ENCODE measurements at places on chromosomes 7 and 10.

DNA sequence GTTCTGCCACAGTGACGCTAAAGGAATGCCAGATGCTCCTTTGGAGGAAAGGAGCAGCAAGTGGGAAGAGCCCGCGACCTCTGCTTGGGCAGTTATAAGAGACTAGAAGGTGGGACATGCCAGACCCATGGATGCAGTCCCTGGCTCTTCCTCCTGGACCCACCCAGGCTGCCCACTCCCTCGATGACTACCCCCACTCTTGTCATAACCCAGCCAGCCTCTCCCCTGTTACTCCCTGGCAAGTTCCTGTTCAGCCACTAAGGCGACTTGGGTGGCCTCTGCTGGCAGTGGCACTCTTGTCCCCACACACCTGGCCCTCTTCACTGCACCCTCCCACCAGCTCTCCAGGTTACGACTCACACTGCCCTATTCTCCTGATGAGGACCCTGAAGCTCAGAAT lies 33.5 kb downstream of the COL13A1 start:
- no peak for DNase-seq

DNA sequence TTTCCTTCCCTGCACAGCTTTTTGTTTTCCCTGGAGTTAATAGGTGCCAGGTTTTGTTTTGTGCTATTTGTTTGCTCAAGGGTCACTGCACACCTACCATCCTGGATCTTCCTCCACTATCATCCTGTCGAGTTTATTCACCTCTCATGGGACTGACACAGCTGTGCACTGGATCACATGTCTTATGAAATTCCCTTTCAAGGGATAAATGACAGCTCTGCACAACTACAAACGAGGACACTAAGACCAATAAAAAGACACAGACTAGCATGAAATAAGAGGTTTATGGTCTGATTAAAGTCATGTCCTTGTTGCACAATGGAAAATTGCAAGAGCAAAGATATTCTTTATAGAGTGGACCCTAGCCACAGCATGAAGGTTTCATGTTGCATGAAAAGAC lies 76.7 kb upstream of the SFMBT2 start:
- DNase-seq, result no peak

DNA sequence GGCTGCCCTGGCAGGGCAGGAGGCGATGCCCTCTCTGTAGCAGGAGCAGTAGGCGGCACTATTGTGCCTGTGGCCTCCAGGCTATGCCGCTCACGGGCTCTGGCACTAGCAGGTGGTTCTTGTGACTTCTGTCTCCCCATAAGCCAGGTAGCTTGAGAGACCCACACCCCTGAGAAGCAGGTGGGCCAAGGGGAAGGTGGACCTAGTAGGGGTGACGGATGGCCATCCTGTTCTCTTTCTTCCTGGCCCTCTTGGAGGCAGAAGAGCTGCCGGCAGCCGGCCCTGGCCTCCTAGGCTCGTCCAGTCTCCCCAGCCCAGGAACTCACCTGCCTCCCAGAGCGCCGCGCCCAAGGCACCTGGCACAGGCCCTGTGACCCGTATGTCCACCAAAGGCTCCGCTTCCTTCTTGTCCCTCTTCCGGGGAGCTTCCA lies 15.4 kb downstream of the MMRN2 start:
- no peak for DNase-seq

DNA sequence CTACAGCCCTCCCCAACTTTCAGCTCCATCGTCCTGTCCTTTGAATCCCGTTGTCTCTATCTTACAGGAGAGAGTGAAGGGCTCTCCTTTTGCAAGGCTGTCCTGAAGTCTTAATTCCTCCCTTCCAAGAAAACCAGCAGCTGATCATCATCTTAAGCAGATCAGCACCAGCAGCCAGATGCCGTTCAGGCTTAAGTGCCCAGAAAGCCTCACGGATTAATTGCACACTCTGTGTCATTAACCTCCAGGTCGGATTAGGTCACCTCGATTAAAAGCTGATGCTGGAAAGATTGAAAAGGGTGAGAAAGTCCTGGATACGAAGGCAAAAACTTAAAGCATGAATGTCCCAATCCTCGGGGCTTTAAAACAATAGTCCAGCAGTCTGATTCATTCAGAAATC lies 24.8 kb upstream of the ADARB2 start:
- DNase-seq, result no peak

- no peak for DNase-seq
Measured at GRCh38 chr10:108583877-108584276, 1339.4 kb downstream of the XPNPEP1 start.

DNA sequence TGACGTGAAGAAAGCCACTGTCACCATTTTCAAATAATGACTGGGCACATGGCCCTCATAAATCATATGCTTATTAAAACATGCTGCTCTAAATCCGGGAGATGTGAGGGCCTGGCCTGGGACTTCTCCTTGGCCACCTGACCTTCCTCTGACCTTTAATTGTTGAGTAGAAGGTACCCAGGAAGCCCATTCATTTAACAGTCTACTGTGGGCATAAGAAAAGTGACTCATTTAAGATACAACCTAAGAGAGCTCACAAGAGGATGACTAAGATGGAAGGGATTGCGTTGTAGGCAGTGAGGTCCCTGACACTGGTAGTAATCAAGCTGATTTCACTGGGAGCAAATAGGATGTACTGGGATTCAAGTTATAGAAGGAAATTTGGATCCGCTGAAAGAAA lies 203.4 kb upstream of the GPR26 start:
- no peak for DNase-seq

- peak; percentile 72 for DNase-seq
Measured at GRCh38 chr10:118720685-118721538, 33.9 kb downstream of the CACUL1 start.

DNA sequence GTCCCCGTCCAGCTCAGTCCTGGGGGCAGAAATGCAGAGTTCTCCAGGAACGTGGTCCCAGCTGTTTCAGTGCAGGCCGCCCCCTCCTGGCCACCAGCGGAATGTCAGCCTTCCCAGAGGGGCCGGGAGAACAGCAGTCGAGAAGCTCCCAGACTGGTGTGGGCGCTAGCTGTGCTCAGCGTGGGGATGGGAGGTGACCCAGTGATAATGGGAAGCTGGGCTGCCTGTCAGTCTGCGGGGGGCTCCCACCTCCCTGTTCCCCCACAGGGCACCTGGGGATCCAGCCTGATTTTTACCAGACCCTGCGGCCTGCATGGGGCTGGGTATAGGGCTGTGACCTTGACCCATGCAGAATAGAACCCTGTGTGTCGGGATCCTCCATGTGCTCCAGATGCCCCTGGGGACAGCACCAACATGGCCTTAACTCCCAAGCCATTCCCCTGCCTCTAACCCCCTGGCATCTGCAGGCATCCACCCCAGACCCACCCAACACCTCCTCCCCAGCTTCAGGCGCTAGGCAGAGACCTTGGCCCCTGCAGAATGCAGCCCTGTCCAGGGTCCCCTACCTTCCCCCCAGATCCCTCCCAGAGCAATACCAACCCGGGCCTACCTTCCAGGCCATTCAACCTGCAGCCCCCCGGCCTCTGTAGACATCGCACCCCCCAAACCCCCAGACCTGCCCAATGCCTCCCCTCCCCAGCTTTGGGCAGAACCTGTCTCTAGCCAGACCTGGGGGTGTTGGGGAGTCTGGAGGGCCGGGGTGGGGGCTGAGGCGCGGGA lies 880 bp upstream of the ELN start:
- peak; percentile 38 for DNase-seq

GRCh38 chr10:121240011-121240410 lies 358.2 kb downstream of the FGFR2 start:
- DNase-seq, result no peak

GRCh38 chr7:75652788-75653187 lies 86.0 kb downstream of the HIP1 start:
- DNase-seq, result no peak

DNA sequence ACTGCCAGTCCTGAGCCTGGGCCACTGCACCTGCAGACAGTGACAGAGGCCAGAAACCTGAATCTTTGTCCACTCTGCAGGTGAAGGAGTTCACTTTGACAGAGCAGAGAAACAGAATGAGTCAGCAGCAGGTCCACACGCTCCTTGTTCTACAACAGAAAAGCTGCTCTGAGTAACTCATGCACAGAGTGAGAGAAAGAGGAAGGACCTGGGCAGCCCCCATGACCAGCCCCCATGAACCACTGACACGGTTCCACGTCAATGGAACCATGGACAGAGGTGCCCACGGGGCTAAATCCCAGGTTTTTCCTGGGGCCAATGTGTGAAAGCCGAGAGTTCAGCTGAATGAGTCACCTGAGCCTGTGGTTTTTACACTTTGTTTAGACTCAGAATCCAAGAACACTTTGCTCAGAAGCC lies 40.8 kb upstream of the CTBP2 start:
- no peak for DNase-seq

DNA sequence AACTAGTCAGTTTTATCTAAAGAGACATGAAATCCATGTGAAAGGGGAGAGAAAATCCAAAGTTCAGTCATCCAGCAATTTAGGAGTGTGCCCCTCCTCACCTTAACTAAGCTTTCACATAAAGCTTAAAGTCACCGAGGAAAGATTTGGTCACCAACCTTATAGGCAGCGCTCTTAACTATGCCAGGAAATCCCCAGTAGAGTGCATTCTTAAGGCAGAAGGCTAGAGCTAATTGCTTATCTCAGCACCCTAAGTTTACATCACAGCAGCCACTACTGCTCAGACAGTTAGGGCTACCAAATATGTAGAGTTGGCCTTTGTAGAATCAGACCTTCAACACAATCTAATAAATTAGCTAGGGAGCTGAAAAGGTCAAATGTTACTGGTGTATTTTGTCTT lies 47.9 kb downstream of the MTPN start:
- DNase-seq, result no peak

GRCh38 chr10:52597189-52597863 lies 175.3 kb downstream of the MBL2 start:
- no peak for DNase-seq

GRCh38 chr7:26863518-26864308 lies 677 bp downstream of the SKAP2 start:
- peak; percentile 21 for DNase-seq

GRCh38 chr10:1413823-1414222 lies 323.5 kb downstream of the ADARB2 start:
- DNase-seq, result no peak

DNA sequence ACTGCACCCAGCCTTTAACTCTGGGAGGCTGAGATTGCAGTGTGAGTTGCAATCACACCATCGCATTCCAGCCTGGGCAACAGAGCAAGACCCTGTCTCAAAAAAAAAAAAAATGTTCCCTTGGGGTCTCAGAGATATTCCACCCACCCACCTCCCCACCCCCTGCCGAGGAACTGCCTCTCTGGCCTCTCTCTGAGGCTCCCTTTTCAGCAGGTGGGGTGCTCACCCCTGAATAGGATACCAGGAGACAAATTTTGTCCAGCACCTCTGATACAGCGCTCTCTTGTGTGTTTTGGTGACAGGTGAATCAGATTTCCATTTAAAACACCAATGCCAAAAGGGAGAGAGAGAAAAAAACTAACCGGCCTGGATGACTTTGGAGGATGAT lies 92.6 kb upstream of the KIF5B start:
- no peak for DNase-seq

- no peak for DNase-seq
Measured at GRCh38 chr7:150998341-150998740, 7.5 kb downstream of the NOS3 start.

- DNase-seq, result no peak
Measured at GRCh38 chr10:35150308-35150707, 23.7 kb downstream of the CREM start.

GRCh38 chr7:24755541-24756407 lies 1.5 kb downstream of the GSDME start:
- no peak for DNase-seq

- no peak for DNase-seq
Measured at GRCh38 chr10:31253237-31253636, 65.8 kb upstream of the ZEB1 start.

DNA sequence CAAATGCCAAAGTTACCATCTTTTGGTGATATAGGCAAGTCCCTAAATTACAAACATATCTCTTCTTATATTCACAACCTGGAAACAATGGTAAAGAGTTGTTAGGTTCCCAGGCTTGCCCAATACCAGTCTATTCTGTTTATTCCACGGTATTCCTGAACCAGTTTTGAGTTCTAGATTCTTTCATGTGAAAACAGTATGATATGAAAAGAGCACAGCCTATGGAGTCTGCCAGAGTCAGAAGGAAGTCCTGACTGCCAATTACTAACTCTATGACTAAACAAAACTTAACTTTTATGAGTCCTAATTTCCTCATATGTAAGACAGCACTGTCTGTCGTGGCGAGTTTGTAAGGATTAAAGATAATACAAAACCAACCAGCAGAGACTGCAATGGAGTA lies 5.6 kb downstream of the ABI1 start:
- no peak for DNase-seq

- DNase-seq, result no peak
Measured at GRCh38 chr7:96837593-96837992, 127.9 kb upstream of the SEM1 start.

DNA sequence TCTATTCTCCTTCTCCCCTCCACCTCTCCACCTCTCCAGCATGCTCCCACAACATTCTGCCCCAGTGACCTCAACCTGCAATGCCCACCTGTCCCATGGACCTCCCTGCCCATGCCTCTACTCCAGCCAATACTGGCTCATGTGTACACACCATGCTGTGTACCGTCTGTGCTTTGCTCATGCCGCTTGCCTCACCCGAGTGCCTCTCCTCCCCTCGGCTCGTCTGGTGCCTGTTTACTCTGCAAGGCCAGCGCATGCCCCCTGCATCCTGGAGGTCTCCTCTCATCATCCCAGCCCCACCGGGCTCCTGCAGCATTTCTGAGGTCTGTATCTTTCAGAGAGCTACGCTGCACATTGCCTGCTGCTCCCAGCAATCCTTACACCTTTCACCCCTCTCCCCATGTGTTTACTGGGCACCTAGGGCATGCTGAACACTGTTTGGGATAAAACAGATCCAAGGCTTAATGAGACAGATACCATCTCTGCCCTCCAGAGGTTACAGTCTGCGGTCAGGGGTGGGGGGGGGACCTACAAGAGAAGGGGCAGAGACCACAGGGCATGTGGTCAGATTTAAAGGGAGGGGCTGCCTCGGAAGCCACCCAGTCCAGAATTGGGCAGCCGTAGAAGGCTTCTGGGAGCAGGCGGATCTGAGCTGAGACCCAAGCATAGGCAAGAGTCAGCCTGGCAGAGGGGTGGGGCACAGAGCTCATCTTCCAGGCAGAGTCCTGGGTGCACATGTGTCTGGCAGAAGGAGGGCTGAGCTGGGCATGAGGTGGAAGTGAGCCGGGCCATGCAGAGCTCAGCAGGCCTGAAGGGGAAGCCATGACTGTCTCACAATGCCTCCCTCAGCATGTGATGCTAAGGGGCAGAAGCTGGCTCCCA lies 29.6 kb upstream of the PSAP start:
- DNase-seq, result no peak

- no peak for DNase-seq
Measured at GRCh38 chr7:43385309-43385680, 197.6 kb upstream of the STK17A start.

DNA sequence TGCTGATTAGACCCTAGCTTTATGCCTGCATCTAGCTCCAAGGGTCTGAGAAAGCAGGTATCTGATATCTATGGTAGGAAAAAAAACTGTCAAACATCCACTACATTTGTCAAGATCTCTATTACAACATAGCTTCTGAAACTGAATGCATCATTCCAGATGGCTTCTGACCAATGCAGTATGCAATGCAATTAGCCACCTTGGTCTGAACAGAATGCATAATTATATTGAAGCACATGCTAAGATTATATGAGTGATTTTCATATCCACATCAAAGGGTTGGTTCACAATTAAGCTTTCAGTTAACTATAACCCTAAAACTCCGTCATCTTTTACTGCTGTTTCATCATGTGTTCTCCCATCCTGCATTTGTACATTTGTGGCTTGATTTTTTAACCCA lies 271.4 kb downstream of the POLR1F start:
- DNase-seq, result no peak
